ENCODE measurements at places on chromosomes 6 and 20.

- DNase-seq: no peak
Observed at GRCh38 chr6:153167061-153167891, 36.2 kb upstream of the RGS17 start.

- DNase-seq: no peak
Observed at GRCh38 chr6:73566954-73567591, 46.2 kb upstream of the EEF1A1 start.

GRCh38 chr6:119278625-119279024 lies 70.9 kb downstream of the MAN1A1 start:
- DNase-seq: no peak

- no peak for DNase-seq
Observed at GRCh38 chr6:140809694-140810101, 1323.0 kb upstream of the GJE1 start.

- DNase-seq: peak; percentile 69
Observed at GRCh38 chr6:138869398-138869797, 73.5 kb downstream of the ECT2L start.

GRCh38 chr6:106122306-106122918 lies 36.3 kb downstream of the PRDM1 start:
- no peak for DNase-seq

GRCh38 chr6:21332660-21333059 lies 260.9 kb upstream of the SOX4 start:
- DNase-seq: no peak

DNA sequence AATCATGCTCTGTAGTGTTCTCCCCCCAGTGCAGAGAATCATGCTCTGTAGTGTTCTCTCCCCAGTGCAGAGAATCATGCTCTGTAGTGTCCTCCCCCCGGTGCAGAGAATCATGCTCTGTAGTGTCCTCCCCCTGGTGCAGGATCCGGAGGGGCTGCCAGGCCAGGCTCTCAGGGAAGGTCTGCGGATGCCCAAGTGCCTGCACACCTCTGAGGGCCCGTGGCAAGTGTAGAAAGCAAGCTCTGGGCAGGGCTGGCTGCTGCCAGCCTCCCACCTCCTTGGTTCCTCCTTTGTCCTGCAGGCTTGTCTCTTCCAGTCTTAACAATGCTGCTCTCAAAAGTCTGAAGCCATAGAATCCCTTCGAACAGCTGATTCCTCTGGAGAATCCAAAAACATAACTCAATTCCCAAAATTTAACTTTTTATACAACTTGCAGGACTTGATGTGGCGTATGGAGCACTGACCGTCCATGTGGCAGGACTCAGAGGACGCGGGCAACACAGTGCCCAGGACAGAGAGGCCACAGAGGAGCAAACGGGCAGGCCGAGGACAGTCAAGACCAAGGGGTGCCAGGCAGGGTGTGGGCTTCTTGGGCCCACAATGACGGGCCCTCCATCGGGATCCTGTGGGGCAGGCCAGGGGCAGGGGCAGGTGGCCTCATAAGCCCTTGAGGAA lies 44.6 kb upstream of the BHLHE23 start:
- no peak for DNase-seq

DNA sequence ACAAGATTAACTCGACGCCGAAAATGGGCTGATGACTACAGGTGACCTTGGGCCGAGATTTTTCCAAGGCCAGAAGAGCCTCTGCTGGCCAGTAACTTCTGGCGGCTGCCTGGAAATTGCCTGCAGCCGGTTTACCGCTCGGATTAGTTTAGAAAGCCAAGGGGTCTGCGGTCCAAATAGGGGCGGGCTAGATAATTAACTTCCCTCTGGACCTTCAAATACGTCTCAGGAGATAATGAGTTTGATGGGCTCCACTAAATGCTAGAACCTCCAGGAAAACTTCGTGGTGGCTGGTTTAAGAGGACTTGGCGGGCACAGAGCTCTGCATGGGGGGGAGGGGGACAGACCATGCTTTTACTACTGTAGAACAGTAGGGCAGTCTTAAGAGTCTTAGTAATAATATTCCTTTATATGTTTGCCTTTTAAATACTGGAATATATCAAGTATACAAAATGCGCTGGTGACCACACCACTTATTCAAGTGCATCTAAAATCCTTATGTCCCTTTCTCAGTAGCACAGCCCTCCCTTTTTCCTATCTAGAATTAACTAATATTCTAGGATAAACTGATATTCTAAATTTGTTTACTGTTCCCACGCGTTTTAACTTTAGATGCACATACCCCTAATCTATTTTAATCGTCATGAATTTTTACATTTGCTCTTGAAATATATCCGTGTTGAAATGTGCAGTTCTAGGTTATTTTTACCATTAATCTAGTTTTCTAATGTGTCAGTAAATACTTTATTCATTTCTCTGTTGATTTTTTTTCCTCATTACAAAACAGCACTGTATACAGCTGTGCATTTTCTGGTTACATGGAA lies 107.5 kb upstream of the PRSS16 start:
- DNase-seq: peak; percentile 72

DNA sequence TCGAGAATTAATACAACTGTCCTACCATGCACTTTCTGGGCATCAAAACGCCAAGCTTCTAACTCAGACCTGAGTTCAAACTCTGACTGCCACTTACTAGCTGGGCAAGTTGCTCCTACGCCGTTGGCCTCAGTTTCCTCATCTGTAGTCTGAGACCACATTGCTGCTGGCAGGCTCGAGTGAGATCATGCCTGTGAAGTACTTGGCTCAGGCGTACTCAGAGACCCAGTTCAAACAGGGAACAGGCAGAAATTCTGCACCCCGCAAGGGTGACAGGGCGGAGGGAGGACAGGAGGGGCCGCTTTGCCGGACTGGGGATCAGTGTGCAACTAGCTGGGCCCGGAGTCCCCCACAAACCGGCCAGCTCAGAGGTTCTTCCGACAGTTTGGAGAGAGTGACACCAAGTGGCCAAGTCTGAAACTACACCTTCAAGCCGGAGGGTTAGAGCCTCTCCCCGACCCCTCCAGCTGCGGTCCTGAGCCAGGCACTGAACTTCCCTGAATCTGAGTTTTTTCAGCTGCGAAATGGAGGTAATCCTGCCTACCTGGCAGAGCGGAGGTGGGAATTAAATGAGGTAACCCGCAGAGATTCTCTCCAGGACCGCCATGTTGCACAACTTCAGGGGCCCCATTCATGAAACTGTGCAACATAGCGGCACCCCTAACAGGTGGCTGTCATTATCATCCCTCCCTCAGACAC lies 46.0 kb upstream of the PTPN1 start:
- DNase-seq: peak; percentile 74

GRCh38 chr6:47047479-47048407 lies 5.6 kb upstream of the ADGRF1 start:
- peak; percentile 90 for DNase-seq

GRCh38 chr6:82094166-82094806 lies 153.3 kb downstream of the IBTK start:
- DNase-seq: no peak

- no peak for DNase-seq
Observed at GRCh38 chr6:131779304-131779703, 28.5 kb upstream of the ENPP1 start.

- no peak for DNase-seq
Observed at GRCh38 chr20:61629602-61630390, 377.7 kb downstream of the CDH4 start.

DNA sequence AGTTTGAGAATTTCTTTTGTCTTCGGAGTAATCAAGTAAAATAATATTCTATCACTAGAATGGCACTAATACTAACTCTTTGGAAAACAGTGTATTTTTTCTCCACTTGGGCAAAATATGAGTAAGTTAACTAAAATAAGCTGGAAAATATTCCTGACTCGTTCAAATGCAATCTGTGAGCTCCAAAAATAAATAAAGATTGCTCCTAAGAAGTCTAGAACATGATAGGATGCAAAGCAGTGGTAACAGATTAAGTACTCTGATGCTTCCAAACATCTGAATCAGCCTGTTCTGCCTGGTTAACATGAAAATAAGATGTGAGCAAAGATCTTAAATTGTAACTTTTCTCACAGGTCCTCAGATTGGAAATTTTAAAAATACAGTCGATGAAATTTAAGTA lies 285.1 kb upstream of the ID4 start:
- DNase-seq: no peak

- peak; percentile 57 for DNase-seq
Observed at GRCh38 chr20:24718696-24719095, 230.4 kb upstream of the CST7 start.

GRCh38 chr6:2116496-2116895 lies 128.9 kb downstream of the GMDS start:
- no peak for DNase-seq

DNA sequence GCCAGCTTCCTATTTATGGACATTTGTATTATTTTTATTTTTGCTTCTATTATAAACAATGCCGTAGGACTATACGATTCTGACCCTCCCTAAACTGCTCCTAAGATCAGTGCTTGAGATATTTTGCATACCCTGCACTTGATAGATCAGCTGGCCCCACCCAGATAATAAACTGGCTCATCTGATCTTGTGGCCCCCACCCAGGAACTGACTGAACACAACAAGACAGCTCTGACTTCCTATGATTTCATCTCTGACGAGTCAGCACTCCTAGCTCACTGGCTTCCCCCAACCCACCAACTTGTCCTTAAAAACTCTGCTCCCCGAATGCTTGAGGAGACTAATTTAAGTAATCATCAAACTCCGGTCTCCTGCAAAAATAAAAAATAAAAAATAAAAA lies 34.9 kb upstream of the TFAP2A start:
- no peak for DNase-seq

DNA sequence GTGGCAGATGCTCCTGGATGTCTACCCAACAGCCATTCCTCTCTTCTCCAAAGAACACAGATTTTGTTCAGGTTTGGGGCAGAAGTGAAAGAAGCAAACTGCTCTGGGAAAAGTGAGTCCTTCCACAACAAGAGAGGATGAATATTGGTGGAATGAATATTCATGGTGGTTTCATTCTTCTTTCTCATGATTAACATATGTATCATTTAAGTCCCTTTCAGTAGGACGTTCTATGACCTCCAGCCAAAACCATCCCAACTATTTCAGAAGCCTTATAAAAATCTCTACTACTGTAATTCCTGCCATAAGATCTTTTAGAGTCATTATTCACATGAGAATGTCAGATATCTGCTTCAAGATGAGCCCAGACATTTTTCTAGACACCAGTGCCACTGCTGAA lies 44.4 kb downstream of the MDN1 start:
- no peak for DNase-seq

DNA sequence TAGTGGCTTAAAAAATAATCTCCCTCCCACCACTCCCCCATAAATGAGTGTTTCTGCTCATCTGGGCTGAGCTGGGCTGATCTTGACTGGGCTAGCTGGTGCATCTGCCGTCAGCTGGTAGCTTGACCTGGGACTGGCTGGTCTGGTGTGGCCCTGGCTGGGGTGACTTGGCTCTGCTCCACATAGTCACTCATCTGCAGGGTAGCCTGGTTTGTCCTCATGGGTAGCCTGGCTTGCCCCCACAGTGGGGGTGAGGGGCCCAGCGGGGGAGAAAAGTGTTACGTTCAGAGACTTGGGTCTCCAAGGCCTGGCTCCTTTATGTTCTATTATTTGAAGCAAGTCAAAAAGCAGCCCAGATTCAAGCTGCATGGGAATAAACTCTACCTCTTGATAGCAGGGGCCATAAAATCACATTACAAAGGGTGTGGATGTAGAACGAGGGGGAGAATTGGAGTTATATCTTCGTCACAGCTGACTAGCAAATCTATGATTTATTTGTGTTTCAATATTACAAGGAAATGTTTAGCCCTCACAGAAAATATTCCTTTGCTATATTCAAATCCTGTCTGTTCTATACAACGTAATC lies 32.9 kb downstream of the EDN3 start:
- no peak for DNase-seq

DNA sequence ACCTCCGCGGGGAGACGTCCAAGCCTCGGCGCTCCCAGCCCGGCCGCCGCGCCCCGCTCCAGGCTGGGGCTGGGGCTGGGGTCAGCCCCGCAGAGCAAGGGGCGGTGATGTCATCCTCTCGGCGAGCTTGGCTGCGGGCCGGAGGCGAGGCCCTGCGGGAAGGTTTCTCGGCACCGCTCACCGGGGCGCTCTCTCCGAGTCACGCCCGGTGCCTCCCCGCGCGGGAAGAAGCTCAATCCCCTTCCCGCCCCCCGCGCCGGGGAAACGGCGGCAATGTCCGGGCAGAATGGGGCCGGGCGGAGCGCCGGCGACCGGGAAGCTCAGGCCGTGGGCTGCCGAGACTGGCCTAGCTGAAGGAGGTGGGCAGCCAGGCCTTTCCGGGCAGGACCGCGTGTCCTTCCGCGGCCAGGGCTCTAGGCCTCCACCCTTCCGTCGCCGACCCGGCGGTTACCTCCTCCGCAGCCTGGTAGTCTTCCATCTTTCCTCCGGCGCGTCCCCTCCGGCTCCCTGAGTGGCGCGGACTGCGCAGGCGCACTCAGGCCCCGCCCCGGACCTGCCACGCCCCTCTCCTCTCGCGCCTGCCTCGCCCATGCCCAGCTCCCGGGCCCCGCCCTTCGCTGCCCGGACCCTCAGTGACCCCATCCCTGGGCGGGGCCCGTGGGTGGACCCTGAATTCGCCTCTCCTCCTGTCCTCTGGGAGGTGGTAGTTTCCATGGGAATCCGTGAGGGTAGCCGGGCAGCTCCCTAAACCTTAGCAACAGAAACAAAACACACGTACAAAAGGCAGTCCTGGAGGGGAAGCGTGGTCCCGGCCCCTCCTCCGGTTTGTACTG lies at the start of gene DYNLT1:
Gene DYNLT1, minus strand, starts transcription at position 513 of the 833 bp plus-strand sequence. Its CDS starts 35 bp downstream, at position 478.
- DNase-seq: peak; percentile 96

GRCh38 chr6:168223150-168223549 lies 96.4 kb downstream of the DACT2 start:
- DNase-seq: no peak

- no peak for DNase-seq
Observed at GRCh38 chr20:49247169-49247723, 28.0 kb downstream of the DDX27 start.

DNA sequence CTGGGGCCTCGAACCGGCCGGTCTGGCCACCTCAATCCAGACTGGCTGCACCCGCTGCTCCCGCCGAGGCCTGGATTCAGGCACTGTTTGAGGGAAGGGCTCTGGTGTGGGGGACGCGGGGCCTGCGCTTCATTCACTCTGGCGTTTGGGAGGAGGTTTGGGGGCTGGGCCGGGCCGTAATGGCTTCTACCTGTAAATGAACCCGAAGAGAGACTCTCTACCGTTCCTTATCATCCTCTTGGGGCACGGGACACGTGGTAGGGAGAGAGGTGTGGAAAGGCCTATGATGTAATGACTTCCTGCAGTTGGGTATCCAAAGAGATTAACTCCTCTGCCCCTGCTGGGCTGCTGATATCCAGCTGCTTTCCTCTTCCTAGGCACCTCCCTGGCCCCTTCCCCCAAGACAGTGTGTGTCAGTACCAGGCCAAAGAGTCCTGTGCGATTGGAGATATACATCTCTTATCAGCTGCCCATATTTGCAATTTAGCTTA lies 1.8 kb downstream of the FOXO3 start:
- peak; percentile 90 for DNase-seq

- peak; percentile 82 for DNase-seq
Observed at GRCh38 chr6:85015396-85015990, 251.1 kb upstream of the TBX18 start.

Data from islet precursor cell (in vitro differentiated cells).